ENCODE measurements at places on chromosomes 4 and X.

DNA sequence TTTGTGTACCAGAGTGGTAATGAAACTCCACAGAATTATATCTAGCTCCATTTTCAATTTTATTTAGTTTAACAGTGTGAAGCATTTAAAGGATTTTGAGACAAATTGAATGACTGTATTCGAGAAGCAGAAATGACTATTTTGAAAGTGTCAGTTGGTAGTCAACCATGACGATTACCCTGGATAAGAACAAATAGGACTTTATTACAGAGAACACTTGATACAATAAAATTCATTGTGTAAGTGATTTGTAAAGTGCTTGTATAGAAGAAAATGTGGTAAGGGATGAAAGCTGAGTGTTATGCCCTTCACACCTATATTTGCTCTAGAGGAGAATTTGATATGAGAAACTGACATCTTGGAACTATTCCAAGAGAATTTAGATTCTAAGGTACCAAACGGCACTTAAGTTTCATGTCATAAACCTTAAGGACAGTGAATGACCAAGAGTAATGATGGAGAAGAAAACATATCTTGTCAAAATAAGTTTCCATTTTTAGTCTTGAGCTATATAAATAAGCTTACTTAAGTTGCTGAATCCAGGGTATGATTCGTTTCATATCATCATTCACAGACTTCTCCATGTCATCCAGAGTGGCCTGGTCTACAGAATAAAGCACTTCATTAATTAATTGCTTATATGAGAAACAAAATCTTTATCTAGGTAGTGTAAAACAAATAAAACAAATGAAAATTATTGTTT is 34.6 kb downstream of the MED14 start:
- no peak for DNase-seq
- H3K36me3 ChIP-seq: no peaks in the 10 kb centered on the region
- H3K4me3 ChIP-seq: no peak overlapping the region
- no peaks in the 10 kb centered on the region for H3K4me1 ChIP-seq

DNA sequence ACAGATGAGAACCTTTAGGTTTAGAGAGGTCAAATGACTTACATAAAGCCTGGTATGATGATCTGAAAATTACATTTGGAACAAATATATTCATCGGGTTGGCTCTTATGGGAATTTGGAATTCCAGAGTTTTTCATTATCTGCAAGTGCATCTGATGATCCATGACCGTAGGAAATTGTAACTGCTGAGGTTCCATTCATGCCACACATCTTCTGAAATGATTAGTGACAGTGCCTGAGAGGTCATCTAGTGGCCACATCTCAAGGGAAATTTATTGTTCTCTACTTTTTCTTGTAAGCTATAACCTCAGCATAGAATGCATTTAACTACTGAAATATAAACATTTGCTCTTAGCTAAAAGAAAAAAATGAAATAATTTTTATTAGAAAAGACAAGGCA is 105.8 kb upstream of the NWD2 start:
- no peaks in the 10 kb centered on the region for H3K27me3 ChIP-seq
- H3K4me3 ChIP-seq: no peak overlapping the region
- no peak overlapping the region for H3K27ac ChIP-seq

GRCh38 chrX:43741843-43742573 is 85.9 kb downstream of the MAOA start:
- H3K4me1 ChIP-seq: peaks cover 16% of the 10 kb centered on the region
- H3K27ac ChIP-seq: no peak overlapping the region
- peaks cover 11% of the 10 kb centered on the region for H3K36me3 ChIP-seq
- H3K4me3 ChIP-seq: no peak overlapping the region

DNA sequence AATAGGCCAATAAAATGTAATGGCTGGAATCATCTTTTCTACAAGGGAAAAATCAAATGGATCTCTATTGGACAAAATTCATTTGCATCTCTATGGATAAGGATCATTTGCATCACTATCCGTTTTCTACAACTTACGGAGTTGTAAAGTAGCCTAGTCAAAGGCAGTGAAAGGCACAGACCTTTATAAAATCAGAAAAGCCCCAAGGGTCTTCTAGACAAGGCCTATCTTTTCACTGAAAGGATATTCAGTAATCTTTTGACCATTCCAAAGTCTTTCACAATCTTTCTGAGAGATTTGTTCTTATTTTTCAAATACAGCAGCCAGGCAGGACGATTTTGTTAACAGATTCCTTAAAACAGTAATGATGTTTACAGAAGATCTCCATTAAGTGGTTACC is 119.5 kb upstream of the JADE1 start:
- no peaks in the 10 kb centered on the region for H3K4me1 ChIP-seq
- no peak overlapping the region for H3K4me3 ChIP-seq
- H3K27ac ChIP-seq: no peak overlapping the region

DNA sequence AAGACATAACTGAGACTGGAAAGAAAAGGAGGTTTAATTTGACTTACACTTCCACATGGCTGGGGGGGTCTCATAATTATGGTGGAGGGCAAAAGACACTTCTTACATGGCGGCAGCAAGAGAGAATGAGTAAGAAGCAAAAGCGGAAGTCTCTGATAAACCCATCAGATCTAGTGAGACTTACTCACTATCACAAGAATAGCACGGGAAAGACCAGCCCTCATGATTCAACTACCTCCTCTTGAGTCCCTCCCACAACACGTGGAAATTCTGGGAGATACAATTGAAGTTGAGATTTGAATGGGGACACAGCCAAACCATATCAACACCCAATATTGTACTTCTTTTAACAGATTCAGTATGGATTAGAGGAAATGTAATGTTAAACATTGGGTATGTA is 646.6 kb downstream of the ANKRD50 start:
- peaks cover 18% of the 10 kb centered on the region for H3K4me1 ChIP-seq
- no peak for DNase-seq
- H3K36me3 ChIP-seq: no peaks in the 10 kb centered on the region
- no peak overlapping the region for H3K27ac ChIP-seq

DNA sequence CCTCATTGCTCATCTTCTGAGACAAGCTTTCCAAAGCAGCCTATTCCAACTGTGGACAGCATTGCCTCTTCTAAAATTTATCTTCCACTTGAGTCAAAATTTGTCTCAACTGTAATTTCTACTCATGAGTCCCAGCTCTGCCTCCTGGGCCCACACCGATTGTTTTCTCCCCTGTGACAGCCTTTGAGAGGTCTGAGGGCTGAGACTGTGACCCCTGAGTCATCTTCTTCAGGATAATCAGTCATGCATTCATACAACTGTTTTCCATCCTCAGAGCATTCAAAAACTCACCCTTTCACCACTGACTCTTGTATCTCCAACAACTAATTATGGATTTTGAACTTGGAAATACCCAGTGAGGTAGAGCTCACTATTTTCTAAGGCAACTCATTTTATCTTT is 228.1 kb downstream of the EDA2R start:
- no peaks in the 10 kb centered on the region for H3K4me1 ChIP-seq
- no peaks in the 10 kb centered on the region for H3K36me3 ChIP-seq
- H3K27ac ChIP-seq: no peak overlapping the region
- H3K27me3 ChIP-seq: no peaks in the 10 kb centered on the region

- H3K27me3 ChIP-seq: no peaks in the 10 kb centered on the region
- peaks cover 30% of the 10 kb centered on the region for H3K4me1 ChIP-seq
- no peaks in the 10 kb centered on the region for H3K36me3 ChIP-seq
- DNase-seq: no peak
- H3K27ac ChIP-seq: no peak overlapping the region
- H3K4me3 ChIP-seq: no peak overlapping the region
Measured at GRCh38 chr4:165394275-165394674, 15.5 kb downstream of the CPE start.

- H3K27me3 ChIP-seq: no peaks in the 10 kb centered on the region
- no peak for DNase-seq
- H3K4me3 ChIP-seq: no peak overlapping the region
Measured at GRCh38 chr4:53852343-53852742, 212.1 kb downstream of the CHIC2 start.

GRCh38 chr4:7330031-7330596 is 104.6 kb downstream of the PSAPL1 start:
- H3K36me3 ChIP-seq: no peaks in the 10 kb centered on the region
- H3K4me3 ChIP-seq: no peak overlapping the region
- no peak overlapping the region for H3K27ac ChIP-seq
- H3K4me1 ChIP-seq: peaks cover 13% of the 10 kb centered on the region

DNA sequence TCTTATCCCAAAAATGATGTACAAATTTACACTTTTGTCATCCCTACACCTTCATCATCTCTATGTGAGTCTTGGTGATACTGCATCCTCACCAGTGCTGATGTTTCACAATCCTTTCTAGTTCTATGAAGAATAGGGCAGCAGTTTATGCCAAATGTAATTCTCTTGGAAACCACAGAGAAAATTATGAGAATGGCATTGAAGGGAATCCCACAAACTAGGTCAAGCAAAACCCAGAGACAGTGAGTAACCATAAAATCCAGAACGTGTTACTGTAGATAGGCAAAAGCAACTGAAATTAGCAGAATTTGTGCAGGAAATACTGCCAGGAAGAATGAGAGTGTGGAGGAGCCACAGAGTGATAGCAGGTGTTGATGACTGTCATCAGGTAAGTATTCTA is 24.5 kb downstream of the IL15 start:
- H3K4me1 ChIP-seq: no peaks in the 10 kb centered on the region
- H3K4me3 ChIP-seq: no peak overlapping the region
- H3K27ac ChIP-seq: no peak overlapping the region
- no peaks in the 10 kb centered on the region for H3K27me3 ChIP-seq

DNA sequence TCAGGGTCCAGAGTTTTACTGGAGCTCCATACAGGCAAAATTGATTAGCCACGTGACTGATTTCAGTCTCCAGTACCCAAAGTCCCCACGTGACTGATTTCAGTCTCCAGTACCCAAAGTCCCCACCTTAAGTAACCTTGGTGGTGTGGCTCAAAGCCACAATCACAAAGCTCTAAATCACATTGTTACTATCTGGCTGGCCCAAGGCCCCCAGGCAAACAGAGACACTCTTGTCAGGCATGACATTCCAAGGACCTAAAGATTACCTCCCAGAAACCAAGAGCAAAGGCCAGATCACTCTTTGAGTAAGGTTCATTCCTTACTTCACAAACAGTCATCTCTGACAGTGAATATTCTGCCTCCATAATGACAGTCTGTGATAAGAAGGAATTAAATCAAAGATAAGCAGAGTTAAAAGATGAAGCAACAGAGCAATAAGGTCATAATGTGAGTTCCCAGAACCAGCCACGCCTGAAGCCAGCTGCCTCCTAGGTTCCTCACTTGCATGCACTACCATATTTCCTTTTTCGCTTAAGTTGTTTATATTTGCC is 78.5 kb downstream of the ANXA3 start:
- H3K4me3 ChIP-seq: no peak overlapping the region
- DNase-seq: no peak
- H3K27me3 ChIP-seq: no peaks in the 10 kb centered on the region
- H3K27ac ChIP-seq: no peak overlapping the region

- H3K36me3 ChIP-seq: no peaks in the 10 kb centered on the region
- no peaks in the 10 kb centered on the region for H3K27me3 ChIP-seq
- H3K4me1 ChIP-seq: no peaks in the 10 kb centered on the region
- H3K4me3 ChIP-seq: no peak overlapping the region
- H3K27ac ChIP-seq: no peak overlapping the region
Measured at GRCh38 chr4:89358935-89359638, 51.5 kb upstream of the GPRIN3 start.

DNA sequence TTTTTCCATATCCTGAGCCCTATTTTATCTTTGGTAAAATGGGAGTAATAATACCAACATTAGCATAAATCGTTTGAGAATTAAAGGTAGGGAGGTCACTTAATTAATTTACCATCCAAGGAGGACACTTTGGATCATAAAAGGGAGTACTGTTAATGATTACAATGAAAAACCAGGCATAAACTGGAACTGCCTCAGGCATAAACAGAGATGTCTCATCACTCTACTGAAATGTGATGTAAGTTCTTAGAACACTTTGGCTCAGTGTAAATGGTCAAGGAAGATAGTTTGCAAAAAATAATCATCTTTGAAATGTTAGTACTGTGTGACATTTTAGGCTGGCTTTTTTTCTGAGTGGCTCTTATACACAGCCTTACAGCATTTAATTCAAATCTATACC is 268.7 kb downstream of the SLC39A8 start:
- no peaks in the 10 kb centered on the region for H3K36me3 ChIP-seq
- H3K4me3 ChIP-seq: no peak overlapping the region

DNA sequence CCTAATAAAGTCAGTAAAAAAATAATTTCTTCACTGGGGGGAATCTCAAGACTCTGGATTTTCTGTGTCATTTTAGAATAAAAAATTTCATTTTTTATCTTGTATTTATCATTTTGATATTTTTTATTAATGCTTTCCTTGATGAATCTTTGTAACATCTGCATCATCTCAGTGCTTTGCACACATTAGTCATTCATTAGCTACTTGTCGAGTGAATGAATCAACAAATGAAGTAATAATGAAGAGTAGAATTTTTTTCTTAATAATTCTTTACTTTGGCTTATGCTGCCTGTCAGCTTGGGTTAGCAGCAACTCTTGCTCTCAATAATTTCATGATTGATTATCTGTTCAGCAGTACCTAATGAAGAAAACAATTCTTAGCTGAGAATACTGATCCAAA is 530.8 kb downstream of the GRXCR1 start:
- no peak overlapping the region for H3K27ac ChIP-seq
- no peaks in the 10 kb centered on the region for H3K36me3 ChIP-seq
- H3K4me3 ChIP-seq: no peak overlapping the region
- no peaks in the 10 kb centered on the region for H3K27me3 ChIP-seq
- DNase-seq: no peak

DNA sequence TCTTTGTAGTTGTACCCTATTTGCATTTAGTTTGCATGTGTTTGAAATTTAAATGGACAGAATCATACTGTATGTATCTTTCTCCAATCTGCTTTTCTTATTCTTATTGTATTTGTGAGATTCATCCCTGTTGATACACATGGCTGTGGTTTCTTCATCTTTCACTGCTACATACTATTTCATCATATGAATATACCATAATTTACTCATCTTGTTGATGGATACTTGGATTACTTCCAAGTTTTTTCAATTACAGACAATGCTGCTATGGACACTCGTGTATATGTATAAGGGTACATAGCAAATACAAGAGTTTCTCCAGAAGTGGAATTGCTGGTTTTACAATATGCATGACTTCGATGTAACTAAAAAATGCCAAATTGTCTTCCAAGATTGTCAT is 11.8 kb upstream of the KLHL8 start:
- H3K27me3 ChIP-seq: no peaks in the 10 kb centered on the region
- no peaks in the 10 kb centered on the region for H3K4me1 ChIP-seq
- H3K4me3 ChIP-seq: no peak overlapping the region

- no peaks in the 10 kb centered on the region for H3K27me3 ChIP-seq
- no peak overlapping the region for H3K4me3 ChIP-seq
- no peaks in the 10 kb centered on the region for H3K4me1 ChIP-seq
- DNase-seq: no peak
Measured at GRCh38 chr4:14749910-14750309, 252.4 kb upstream of the CPEB2 start.

DNA sequence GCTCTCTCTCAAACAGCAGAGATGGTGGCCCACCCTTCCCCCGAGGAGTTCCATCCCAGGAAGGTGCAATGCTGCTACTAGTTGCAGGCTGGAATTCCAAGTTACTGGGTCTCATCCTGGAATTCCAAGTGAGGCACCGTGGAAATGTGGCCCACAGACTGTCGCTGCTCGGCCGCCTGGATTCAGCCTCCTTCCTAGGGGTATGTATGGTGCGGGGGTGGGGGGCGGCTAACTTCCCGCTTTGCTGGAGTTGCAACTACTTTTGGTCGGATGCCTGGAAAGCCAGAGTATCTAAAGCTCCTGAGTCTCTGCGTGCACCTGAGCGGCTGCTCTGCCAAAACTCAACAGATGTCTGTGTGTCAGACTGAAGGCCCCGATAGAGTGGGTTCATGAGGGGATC is 1146.2 kb downstream of the RPA4 start:
- H3K36me3 ChIP-seq: no peaks in the 10 kb centered on the region
- H3K27me3 ChIP-seq: no peaks in the 10 kb centered on the region
- H3K27ac ChIP-seq: no peak overlapping the region
- no peak for DNase-seq
- H3K4me1 ChIP-seq: no peaks in the 10 kb centered on the region

Data from thoracic aorta (tissue), 2 donors.